ENCODE measurements at places on chromosomes 5 and 9.

- no peak for DNase-seq
Measured at GRCh38 chr9:92524881-92525280, 10.9 kb downstream of the ECM2 start.

DNA sequence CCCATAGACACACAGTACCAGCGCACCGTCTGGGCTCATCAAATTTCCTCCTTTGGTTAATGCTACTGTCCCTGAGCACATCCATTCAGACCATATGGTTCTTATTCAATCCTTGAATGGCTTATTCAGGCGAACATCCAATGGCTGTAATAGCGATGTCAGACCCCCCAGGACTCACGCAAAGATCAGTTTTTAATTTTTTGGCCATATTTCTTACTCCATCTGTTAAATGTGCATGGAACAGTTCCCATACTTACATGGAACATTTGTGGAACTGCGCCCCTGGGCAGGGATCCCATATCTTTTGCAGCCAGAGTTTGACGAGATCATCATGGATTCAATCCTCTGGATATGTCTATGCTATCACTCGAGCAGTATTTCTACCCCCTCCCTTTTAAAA lies 213.2 kb downstream of the ADAMTS6 start:
- no peak for DNase-seq

GRCh38 chr5:157575381-157576020 lies at the start of gene ADAM19:
Gene ADAM19 (minus strand): TSS chr5:157575775. CDS start chr5:157575696, 79 bp downstream.
- peak; percentile 21 for DNase-seq

GRCh38 chr9:100084734-100085133 lies 14.1 kb downstream of the ERP44 start:
- DNase-seq: no peak

- DNase-seq: no peak
Measured at GRCh38 chr9:104091708-104092107, 2.4 kb upstream of the SMC2 start.

DNA sequence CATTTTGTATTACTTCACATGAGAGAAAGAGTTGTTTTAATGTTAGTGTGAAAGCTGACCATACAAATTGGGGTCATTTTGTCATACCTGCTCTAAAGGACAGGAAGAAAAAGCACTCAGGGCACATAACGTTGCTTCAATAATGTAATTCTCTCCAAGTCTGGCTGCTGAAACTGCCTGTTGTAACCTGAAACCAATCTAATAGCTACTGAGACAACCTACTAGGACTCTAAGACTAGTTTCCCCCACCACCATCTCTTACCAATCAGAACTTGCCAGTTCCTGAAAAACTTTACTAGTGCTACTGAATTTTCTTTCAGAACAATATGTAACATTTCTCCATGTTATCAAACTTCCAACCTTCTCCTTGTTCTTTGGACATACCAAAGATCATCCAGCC lies 374.7 kb downstream of the PTPRD start:
- DNase-seq: no peak

- DNase-seq: no peak
Measured at GRCh38 chr5:53052499-53052898, 57.1 kb downstream of the MOCS2 start.

DNA sequence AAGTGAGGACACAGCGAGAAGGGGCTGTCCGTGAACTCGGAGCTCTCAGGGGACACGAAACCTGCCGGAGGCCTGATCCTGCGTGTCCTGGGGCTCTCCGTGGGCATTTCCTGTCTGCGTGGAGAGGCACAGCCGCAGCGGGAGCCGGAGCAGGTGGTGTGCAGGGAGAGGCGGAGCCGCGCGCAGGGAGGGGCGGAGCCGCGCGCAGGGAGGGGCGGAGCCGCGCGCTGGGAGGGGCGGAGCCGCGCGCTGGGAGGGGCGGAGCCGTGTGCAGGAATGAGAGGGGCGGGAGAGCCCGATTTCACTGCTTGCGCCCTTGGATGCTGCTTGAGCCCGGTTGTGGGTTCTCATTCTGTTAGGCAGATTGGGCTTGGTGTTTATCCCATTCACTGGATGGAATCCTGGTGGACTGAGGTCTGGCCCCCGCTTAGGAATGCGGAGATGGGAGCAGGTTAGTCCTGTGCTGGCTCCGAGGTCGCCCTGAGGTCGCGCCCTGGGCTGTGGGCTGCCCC lies 26.7 kb downstream of the NDUFS6 start:
- DNase-seq: no peak

- no peak for DNase-seq
Measured at GRCh38 chr5:34534523-34535103, 121.5 kb upstream of the RAI14 start.

GRCh38 chr9:107638521-107639310 lies 149.1 kb upstream of the KLF4 start:
- DNase-seq: peak; percentile 45

DNA sequence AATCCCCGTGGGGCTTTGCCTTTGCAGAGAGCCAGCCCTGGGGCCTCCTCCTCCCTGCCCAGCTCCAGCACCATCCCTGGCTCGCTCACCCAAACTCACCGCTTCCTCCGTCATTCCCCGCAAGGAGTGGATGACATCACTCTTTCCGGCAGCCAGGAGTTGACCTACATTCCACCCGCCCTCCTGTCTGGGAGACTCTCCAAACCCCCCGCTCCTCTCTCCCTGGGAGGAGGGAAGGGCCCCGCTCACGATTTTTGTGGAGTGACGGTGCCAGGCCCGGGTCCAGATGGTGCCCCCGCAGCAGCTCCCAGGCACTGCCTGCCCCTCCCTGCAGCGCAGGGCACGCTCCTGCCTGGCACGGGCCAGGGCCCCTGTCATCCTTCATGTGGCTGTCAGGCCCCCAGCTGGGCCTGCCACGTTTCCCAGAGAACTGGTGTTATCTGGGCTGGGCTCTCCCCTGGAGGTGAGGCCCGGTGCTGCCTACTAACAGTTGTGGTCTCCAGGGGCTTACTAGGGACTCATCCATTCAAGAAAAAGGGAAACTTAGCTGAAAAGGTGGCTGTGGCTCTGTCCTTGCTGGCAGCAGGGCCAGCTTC lies 52.3 kb downstream of the NTNG2 start:
- peak; percentile 95 for DNase-seq

DNA sequence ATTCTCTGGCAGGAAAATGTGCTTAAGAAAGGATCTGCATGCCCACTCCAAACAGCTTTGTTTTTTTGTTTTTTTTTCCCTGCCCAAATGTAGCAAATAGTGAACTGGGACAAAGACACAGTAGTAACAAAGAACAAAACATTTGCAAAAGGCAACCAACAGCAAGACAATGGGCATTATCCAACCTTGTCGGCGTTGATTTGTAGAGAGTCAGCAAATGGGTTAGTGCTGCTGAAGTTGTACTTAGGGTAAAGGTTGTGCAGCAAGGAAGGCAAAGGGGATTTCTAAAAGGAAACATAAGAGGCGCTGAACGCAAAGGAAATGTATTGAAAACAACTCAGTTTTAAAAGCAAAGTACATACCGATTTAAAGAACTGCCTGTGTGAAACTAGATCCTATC lies 136.2 kb downstream of the MPDZ start:
- DNase-seq: no peak

- DNase-seq: no peak
Measured at GRCh38 chr9:20343325-20343724, 279.0 kb downstream of the MLLT3 start.

DNA sequence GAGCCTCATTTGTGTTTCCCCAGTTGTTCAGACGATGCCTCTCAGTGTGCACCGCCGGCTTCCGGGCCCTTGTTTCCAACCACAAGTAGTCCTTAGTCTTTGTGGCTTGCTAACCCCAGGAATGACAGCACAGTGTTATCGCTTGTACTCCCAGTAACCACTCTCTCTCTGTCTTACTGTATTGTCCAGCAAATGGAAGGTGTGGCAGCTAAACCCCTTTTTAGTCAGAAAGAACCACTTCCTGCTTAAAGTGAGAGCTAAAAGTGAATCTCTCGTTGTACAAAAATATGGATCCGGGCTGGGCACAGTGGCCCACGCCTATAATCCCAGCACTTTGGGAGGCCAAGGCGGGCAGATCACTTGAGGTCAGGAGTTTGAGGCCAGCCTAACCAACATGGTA lies 61.3 kb downstream of the ENC1 start:
- peak; percentile 79 for DNase-seq

DNA sequence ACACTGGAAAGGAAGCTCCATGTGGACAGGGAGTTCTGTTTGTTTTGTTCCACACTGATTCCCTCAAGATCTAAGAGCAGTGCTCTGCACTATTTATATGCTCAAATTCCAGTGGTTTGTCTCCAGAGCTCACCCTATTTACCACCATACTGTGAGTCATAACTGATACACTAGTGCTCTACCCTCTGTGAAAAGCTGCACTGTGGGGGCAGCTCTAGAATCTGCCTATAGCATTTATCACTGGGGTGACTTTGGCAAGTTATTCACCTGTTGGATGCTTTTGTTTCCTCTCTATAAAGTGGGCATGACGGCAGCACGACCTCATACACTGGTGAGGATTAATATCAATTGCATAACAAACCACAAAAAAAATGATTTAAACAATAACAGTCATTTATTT lies 307.8 kb downstream of the NR2F1-AS1 start:
- DNase-seq: peak; percentile 14

DNA sequence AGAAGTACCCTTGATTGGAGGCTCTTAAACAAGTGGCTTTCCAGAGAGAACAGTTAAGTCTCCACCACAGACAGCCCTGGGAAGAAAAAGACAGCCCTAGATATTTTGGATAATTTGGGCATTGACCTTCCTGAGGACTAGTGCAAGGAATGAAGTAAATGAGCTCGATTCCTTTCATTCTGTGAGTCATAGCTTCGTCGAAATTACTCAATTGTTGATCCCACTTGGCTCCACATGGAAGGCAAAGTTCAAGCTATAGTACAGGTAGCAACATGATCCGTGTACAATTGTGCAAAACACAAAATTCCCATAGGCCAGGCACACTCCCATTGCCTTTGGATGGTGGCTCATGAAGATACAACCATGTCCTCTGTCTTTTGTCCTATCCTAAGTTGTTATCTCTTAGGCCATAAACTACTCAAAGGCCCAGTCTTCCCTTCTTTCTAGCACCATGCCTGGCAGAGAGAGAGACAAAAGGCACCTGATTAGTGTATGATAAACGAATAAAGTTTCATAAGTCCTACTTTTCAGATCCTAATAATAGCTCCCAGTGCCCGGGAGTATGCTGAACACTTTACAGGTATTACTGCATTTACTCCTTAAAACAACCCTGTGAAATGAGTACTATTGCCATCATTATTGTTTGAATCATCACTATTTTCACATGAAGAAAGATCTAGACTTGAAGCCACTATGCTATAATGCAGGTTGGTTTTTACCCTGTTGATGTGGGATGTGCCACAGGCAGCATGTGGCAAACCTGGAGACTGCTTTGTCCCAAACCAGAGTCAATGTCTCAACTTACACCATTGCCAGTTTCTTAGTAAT lies 116.7 kb upstream of the RANBP3L start:
- DNase-seq: no peak

- DNase-seq: no peak
Measured at GRCh38 chr5:88732181-88732633, 150.8 kb downstream of the MEF2C start.

DNA sequence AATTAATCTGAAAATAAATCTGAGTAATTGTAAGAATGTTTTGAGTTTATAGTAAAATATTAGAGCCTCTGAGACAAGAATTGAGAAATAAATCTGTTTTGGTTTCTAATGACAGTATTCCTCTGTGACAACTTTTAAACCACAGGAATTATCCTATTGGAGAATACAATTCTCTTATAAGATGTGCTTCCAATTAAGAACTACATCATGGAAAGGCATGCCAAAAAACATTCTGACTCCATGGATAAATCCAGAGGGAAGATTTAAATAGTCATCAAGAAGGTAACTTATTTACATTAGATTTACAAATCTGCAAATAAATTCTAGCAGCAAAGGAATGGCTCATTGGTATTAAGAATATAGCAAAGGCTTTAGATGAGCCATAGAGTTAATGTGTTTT lies 178.3 kb upstream of the ACOT12 start:
- DNase-seq: no peak

GRCh38 chr9:21770871-21771560 lies 31.4 kb upstream of the MTAP start:
- DNase-seq: no peak

GRCh38 chr9:3846573-3846972 lies 320.8 kb upstream of the RFX3 start:
- DNase-seq: no peak

- DNase-seq: no peak
Measured at GRCh38 chr9:37126214-37126788, 5.9 kb downstream of the ZCCHC7 start.

DNA sequence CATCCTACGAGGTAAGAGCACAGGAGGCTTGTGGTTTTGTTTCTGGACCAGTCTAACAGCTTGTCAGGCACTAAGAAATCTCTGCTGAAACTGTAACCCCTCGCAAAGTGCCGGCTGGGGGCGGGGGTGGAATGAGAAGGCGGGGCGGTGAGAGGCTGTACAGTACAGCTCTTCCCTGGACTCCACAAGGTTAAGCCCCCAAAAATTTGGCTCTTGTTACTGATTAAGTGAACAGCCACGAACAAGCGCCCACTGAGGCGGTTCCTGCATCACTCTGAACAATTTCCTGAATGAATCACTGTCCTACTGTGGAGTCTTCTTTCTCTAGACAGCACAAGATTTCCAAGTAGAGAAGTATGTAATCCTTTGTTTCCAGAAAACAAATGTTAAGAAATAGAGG lies 6.8 kb downstream of the FBP2 start:
- no peak for DNase-seq

GRCh38 chr9:125681086-125681622 lies 25.9 kb downstream of the MAPKAP1 start:
- DNase-seq: no peak

GRCh38 chr9:286071-286740 lies 71.5 kb downstream of the DOCK8 start:
- DNase-seq: no peak

DNA sequence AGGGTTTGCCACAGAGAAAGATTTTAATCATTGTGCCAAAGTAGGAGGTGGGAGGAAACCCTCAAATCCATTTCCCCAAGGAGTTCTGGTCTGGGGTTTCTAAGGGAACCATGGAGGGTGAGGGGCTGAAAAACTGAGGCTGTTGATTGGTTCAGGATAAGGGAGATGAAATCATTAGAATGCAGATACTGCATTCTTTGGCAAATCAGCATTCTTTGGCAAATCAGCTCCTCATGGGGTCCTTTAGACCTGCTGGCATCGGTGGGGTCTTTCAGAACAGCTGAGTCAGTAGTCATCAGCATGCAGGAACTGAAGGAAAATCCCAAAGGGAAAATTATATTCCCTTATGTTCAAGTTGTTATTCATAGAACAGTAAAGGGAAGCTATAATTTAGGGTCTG lies 585.5 kb downstream of the ISL1 start:
- DNase-seq: no peak

DNA sequence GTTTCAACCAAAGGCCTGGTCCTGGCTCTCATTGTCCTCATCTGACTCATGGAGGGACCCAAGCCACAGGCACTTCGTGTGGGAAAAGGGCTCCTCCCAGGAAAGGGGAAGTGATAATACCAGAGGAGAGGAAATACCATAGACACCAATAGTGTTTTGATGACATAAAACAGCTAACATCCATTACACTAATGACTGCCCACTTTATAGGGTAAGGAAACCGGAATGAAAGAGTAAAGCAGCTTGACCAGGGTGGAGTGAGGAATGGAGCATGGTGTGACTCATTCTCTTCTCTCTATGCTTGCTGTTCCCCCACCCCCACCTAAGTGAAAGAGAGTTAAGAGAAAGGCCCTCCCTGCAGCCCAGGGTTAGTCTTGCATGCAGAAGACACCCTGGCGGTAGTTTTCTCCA lies 67.4 kb upstream of the HRH2 start:
- peak; percentile 90 for DNase-seq

GRCh38 chr9:93193388-93194220 lies 9.7 kb downstream of the WNK2 start:
- DNase-seq: no peak

Data from H4 (cell line).